Caki2 (cell line): ENCODE measurements at places on chromosomes 3 and 15.

- DNase-seq: no peak
Observed at GRCh38 chr3:197021729-197022404, 7.8 kb downstream of the MELTF start.

GRCh38 chr15:66505430-66505811 is 295 bp downstream of the ZWILCH start:
- no peak for DNase-seq

DNA sequence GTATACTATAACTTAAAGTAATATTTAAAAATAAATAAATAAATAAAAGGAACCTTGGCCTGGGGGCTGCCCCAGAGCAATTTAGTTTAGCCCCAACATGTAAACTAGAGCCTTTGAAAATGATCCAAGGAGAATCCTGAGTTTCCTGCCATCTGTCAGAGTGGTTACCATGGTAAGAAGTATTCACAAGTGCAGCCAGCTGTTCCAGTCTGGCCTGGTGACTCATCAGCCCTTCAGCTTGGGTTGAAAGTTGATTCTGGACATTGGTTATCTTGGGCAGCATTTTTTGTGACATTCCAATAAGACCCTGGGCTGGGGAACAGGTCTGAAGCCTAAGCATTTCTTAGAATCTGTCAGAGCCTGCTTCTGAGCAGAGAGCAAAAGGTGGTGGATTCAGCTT is 72.7 kb upstream of the LRTM1 start:
- peak; percentile 30 for DNase-seq

DNA sequence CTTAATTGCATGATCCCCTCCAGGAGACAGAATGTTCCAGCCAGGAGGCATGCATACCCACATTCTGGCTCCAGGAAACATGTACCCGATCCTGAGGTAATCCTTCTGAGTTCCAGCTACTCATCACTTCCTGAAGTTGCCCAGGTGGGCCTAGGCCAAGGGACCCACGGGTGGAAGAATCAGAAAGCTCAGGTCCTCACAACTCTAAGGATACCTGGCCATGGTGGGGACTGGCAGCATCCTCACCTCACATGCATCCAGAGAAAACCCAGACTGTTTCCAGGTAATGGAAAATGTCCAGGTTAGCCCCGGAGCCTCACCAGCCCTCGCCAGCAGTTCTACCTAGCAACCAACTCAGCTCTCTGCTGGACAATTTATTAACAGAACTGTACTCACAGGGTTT is 78.2 kb downstream of the DAPK2 start:
- DNase-seq: no peak

DNA sequence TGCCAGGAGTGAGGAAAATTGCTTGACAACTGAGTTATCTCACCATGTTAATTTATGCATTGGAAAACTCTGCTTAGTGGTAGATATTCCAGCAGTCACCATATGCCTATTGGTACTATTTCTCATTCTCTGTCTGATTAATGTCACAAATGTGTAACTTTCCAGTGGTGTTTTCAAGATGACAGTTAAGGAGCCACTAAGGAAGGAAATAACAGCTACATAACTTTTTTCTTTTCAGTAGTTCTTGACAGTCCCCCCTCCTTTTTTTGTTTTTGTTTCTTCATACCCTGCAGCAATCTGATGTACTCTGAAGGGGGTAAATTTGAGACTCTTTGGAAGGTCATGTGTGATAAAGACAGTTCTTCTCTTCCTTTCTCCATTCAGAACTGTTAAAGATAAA is 13.1 kb downstream of the RASA2 start:
- no peak for DNase-seq

- no peak for DNase-seq
Observed at GRCh38 chr3:51673181-51673801, 2.2 kb downstream of the TEX264 start.

GRCh38 chr15:25734680-25735355 is 128.3 kb downstream of the ATP10A start:
- DNase-seq: no peak

DNA sequence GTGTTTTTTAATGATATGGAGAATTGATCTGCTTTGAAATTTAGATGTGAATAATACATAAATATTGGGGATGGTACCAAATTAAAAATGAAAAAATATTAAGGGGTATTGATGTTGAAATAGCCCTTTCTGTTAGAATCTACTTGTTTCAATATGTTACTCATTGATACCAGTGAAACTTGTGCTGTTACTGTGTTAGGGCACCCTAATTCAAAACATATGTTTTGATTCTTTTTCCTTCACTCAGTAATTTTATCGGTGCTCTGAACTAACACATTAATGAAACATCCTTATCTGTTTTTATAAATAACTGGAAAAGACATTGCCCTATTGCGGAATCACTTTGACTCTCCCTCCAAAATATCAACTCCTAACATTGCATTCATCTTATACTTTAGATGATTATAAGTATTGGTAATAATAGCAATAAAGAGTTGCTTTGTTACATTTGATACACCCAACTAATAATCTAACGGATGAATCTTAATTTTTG is 52.0 kb upstream of the CCNB2 start:
- no peak for DNase-seq
